B cell (primary cell): ENCODE measurements at places on chromosomes 11 and 22. TPM values are rescaled to one million over a fixed set of nuclear protein-coding genes. Genes with fewer than 3 reads are reported as not detected.

BBOX1 gene
- polyA plus RNA-seq = not detected in 2 replicates

RNH1 gene
- 156 and 159 TPM in 2 replicates for polyA plus RNA-seq

DNA sequence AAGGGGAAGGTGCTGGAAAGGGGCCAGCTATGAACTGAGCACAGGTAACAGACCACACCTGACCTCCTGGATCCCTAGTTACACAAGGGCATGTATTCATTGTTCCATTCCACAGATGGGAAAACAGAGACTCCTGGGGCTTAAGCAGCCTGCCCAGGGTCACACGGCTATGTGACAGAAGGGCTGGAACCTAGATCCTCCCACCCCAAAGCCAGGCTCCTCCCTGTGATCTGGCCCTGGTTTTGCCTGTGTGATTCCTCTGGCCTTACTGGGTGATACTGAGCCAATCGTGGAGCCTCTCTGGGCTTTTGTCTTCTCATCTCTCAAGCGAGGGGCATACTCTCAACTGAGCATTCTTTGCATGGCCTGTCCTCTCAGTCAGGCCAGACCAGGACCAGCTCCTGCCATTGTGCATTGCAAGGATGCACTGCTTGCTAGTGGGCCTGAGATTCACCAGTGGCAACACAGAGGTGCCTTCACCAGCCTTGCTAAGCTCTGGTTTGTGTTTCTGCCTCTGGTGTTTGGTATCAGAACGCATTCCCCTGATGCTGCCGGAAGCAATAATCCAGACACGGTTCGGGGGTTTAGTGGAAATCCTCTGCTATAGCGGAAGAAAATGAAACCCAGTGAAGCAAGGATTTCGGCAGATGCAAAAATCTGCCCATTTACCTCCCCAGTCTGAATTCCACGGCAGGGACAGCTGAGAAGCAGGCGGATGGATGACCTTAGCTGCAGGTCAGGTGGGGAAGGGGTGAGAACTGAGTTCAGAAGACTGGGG, 226.6 kb downstream of the ST3GAL4 start:
- DNase-seq = no peak
- no peaks in the 10 kb centered on the region for H3K27me3 ChIP-seq
- H3K27ac ChIP-seq = no peak overlapping the region
- H3K36me3 ChIP-seq = no peaks in the 10 kb centered on the region
- H3K4me3 ChIP-seq = no peak overlapping the region

- DNase-seq = peak; percentile 69
- peaks cover 23% of the 10 kb centered on the region for H3K4me1 ChIP-seq
- H3K27me3 ChIP-seq = no peaks in the 10 kb centered on the region
- H3K4me3 ChIP-seq = peak overlapping the region; percentile 64
- peak overlapping the region; percentile 45 for H3K27ac ChIP-seq
Observed at GRCh38 chr11:61826930-61827570, 1.1 kb upstream of the FADS2 start.

- no peak for DNase-seq
- no peak overlapping the region for H3K4me3 ChIP-seq
- H3K36me3 ChIP-seq = no peaks in the 10 kb centered on the region
Observed at GRCh38 chr22:43540529-43540923, 128.7 kb downstream of the MPPED1 start.
